Lower lobe of right lung (tissue), 2 donors: ENCODE measurements at places on chromosomes 7 and 10.
A peak's percentile ranks its signal among the peaks of the same experiment; 100 is the strongest.

DNA sequence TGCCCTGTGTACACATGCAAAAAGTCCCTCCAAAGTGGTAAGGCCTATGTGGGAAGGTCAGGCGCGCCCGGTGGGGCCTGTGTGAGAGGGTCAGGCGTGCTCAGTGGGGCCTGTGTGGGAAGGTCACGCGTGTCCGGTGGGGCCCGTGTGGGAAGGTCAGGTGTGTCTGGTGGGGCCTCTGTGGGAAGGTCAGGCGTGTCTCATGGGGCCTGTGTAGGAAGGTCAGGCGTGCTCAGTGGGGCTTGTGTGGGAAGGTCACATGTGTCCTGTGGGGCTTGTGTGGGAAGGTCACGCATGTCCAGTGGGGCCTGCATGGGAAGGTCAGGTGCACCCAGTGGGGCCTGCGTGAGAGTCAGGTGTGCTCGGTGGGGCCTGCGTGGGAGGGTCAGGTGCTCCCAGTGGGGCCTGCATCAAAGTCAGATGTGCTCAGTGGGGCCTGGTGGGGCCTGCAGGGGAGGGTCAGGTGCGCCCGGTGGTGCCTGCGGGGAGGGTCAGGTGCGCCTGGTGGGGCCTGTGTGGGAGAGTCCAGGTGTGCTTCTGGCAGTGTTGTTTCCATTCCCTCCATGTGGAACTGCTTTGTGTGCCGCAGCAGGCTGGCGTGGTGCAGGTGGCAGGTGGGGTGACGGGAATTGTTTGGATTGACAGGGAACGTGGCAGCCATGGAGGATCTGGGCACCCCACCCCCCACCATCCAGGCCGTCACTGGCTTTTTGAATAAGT lies 15.4 kb downstream of the LRRC27 start:
- no peak for DNase-seq

DNA sequence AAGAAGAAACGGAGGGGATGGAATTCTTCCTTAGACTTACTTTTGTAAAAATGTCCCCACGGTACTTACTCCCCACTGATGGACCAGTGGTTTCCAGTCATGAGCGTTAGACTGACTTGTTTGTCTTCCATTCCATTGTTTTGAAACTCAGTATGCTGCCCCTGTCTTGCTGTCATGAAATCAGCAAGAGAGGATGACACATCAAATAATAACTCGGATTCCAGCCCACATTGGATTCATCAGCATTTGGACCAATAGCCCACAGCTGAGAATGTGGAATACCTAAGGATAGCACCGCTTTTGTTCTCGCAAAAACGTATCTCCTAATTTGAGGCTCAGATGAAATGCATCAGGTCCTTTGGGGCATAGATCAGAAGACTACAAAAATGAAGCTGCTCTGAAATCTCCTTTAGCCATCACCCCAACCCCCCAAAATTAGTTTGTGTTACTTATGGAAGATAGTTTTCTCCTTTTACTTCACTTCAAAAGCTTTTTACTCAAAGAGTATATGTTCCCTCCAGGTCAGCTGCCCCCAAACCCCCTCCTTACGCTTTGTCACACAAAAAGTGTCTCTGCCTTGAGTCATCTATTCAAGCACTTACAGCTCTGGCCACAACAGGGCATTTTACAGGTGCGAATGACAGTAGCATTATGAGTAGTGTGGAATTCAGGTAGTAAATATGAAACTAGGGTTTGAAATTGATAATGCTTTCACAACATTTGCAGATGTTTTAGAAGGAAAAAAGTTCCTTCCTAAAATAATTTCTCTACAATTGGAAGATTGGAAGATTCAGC lies 158.7 kb upstream of the LANCL2 start:
- no peak for DNase-seq

GRCh38 chr10:120347644-120348043 lies 109.4 kb upstream of the PLPP4 start:
- DNase-seq, result no peak

- DNase-seq, result no peak
These were observed 239.2 kb downstream of the COBL start for GRCh38 chr7:51077316-51077986.

- peak; percentile 71 for DNase-seq
These were observed 21.3 kb downstream of the CALML3 start for GRCh38 chr10:5545778-5546710.

- DNase-seq, result no peak
These were observed 80.4 kb upstream of the CDK6 start for GRCh38 chr7:92916770-92917224.

DNA sequence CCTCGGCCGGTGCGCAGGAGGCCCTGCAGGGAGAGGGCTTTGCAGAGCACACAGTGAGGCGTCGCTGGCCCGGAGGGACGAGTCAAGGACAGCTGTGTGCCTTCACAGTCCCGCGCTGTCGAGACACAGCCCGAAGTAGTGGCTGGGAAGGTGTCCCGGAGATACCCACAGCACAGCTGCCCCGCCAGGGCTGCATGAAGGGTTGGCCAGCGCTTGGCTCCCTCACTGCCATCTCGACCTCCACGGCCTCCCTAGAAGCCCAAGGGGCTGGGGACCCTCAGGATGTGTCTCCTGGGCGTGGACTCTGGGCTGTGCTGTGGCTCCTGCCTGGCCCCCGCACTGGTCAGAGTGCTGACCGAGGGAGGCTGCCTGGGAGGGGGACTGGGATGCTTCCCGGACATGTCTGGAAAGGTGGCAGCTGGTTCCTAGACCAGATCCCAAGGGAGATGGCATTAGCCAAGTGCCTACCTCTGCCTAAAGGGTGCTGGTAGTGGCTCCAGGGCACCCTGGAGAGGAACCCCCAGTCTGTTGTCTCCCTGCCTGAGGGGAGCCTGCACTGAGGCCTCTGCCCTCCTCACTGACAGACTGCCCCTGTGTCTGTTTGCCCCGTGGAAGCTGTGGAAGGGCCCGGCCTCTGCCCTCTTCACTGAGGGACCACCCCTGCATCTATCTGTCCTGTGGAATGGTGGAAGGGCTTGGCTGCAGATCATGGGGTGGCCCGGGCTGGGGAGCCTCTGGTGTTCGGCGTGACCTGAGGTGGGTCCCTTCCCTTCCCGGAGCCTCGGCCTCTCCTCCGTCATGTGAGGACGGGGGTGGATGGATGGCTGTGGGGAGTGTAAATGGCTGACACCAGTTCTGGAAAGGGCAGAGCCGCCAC lies 5.8 kb downstream of the ELFN1 start:
- DNase-seq, result peak; percentile 45

- no peak for DNase-seq
These were observed 38.7 kb upstream of the HMX3 start for GRCh38 chr10:123097039-123097438.

DNA sequence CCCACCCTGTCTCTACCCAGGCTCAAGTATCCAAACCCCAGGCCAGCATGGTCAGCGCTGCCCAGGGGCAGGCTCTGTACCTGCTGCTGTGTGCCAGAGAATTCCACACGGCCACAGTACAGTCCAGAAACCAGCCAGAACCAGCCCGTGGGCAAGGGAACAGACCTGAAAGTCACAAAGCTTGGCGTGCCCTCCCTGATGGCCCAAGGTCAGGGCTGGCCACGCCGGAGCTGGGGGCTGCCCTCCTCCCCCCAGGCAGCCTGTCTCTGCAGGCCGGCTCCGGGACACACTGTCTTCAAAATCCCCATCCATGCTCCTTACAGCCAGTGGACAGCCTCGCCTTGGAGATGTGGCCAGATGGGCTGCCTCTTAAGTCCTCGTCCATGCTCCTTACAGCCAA lies 78.4 kb downstream of the CTBP2 start:
- DNase-seq, result no peak

- no peak for DNase-seq
These were observed 62.4 kb downstream of the NRP1 start for GRCh38 chr10:33271969-33272583.

- no peak for DNase-seq
These were observed 78.2 kb upstream of the ZNF92 start for GRCh38 chr7:65295409-65295808.

GRCh38 chr10:114131094-114131493 lies 42.9 kb downstream of the CCDC186 start:
- DNase-seq, result no peak

DNA sequence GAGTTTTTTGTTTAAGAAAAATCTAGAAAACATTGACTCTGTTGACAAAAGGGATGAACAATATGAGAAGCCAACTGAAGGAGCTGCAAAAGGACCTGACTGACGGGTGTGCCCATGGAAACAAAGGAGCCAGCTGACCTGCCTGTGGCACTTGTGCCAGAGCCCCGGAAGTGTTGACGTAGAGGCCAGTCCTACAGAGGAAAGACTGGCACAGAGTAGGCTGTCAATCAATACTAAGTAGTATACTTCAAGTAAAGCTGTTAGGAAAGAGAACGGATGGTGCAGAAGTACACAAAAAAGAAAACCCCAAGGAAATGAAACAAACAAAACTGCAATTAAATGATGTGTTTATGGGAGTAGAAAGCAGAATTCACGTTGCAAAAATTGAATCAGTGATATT lies 19.0 kb upstream of the ABI1 start:
- peak; percentile 81 for DNase-seq
